ENCODE measurements at places on chromosomes 7 and 10.

GRCh38 chr7:30430276-30430675 lies 48.3 kb downstream of the NOD1 start:
- DNase-seq, result no peak

- no peak for DNase-seq
Observed at GRCh38 chr10:5659702-5660528, 6.5 kb downstream of the ASB13 start.

DNA sequence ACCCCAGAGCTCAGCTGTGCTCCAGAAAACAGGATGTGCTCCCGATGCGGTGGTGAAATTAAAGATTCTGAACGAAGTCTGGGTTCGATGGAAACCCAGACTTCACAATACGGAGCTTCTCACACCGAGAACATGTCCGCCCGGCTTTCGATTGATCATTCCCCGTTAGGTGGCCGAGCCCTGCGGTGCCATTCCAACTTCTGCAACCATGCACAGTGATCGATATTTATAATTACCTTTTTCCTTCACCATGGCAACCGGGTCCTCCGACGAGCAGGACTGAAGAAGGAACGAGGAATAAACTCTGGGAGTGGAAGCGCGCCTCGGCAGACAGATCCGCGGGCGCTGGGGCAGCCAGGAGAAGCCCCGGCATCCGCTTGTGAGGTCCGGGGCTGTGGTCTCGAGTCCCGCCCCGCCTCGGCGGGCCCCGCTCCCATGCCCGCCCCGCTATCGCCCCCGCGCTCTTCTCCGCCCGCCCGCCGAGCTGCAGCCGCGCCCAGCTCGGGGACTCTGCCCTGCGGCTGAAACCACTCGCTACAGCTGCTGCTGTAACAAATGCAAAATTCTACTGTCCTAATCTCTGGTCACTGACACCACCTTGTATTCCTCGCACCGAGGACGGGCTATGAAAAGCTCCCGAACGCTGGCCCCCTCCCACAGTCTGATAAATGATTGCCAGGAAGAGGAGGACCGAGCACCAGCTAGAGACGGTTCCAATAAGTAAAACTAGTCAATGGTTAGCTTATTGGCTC lies 26.2 kb downstream of the ABLIM1 start:
- no peak for DNase-seq

DNA sequence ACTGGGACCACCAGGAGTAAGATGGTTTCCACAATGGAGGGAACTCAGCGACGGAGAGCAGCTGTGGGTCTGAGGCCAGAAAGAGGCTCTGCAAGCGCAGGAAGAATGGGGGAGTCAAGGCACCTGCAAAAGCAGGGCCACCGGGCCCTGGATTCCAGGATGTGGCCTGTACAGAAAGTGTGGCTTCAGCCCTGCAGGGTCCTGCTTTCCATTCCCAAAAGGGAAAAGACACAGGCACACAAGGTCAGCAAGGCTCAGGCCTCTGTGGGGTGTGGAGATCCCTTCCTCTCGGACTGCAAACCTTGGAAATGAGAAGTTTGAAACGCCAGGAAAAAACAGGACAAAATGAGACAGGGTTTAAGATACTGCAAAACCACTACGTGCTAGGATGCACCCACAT lies 232.5 kb downstream of the TNS3 start:
- no peak for DNase-seq

DNA sequence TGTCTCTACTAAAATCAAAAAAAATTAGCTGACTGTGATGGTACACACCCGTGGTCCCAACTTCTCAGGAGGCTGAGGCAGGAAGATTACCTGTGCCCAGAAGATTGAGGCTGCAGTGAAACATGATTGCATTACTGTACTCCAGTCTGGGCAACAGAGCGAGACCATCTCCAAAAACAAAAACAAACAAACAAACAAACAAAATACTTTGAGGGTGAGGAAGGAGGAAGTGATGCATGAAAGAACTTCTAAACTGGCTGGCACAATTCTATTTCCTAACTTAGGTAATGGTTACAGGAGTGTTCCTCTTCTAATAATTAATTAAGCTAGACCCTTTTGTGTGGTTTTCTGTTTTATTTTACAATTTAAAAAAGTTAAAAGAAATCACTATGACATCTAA lies 15.5 kb downstream of the WAPL start:
- no peak for DNase-seq

GRCh38 chr7:110090110-110090820 lies 1000.7 kb upstream of the LRRN3 start:
- no peak for DNase-seq

- DNase-seq, result no peak
Observed at GRCh38 chr10:119098576-119098975, 5.3 kb upstream of the DENND10 start.
